Placental pericyte (primary cell): ENCODE measurements at places on chromosomes 12 and 14. TPM values are rescaled to one million over a fixed set of nuclear protein-coding genes. Genes with fewer than 3 reads are reported as not detected.

MMP17 gene
- total RNA-seq, result 12.7 and 21.2 TPM in 2 replicates

CMTM5 gene
- not detected in 2 replicates for total RNA-seq

NGB gene
- not detected in 2 replicates for total RNA-seq

SOCS4 gene
- 14.2 and 23.8 TPM in 2 replicates for total RNA-seq
